Type B pancreatic cell (in vitro differentiated cells): ENCODE measurements at places on chromosomes 11 and 22.
A peak's percentile ranks its signal among the peaks of the same experiment; 100 is the strongest.

DNA sequence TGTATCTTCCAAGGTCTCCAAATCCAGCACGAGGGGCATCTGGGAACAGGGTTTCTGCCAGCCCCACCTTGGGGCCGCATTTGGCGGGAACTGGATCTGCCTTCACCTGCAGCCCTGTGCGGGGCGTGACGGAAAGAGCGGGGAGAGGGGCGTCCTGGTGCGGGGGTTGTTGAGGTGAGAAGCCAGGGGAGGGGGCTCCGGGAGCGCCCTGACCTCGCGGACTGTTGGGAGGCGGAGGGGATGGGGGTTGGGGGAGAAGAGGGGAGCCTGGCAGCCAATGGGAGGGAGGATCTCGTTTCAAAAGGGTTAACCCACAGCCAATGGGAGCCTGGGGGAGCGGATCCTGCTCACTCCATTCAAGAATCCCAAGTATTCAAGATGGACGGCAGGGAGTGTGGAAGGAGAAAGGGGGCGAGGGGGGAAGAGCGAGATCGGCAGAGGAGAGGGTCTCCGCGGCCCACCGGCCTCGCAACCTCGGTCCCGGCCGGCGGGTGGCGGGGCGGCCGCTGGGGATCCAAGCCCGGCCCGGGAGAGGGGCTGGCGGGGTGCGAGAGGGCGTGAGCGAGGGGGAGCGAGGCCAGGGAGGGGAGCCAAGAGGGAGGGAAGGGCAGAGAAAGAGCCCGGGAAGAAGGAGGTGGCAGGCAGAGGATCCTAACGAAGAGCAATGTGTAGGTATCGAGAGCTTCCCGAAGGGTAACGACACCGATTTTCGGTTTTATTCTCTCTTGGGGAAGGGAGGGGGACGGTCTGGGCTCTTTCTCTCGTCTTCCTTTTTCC lies 11.5 kb downstream of the YPEL4 start:
- peaks cover 10% of the 10 kb centered on the region for H3K36me3 ChIP-seq
- peak overlapping the region; percentile 98 for H3K27ac ChIP-seq
- H3K27me3 ChIP-seq = no peaks in the 10 kb centered on the region
- DNase-seq = peak; percentile 84

- no peak for DNase-seq
- peaks cover 18% of the 10 kb centered on the region for H3K4me1 ChIP-seq
- H3K36me3 ChIP-seq = no peaks in the 10 kb centered on the region
- H3K27me3 ChIP-seq = no peaks in the 10 kb centered on the region
- H3K27ac ChIP-seq = no peak overlapping the region
Measured at GRCh38 chr11:109788948-109789490, 304.2 kb upstream of the ZC3H12C start.

DNA sequence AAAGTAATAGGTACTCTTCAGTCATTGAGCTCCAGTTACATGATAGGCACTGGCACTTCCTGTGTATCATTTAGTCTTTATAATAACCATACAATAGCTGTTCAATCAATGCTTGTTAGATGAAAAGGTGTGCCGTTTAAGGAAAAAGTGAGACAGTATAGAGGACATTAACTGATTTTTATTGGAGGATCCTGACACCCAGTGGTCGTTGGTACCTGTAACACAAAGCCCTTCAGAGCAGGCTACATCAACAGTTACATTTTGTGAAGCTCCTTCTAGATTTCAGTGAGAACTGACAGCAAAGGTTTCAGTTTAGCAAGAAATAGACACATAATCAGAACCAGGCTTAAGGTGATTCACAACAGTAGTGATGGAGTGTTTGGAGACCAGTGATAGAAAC lies 44.2 kb downstream of the CCDC81 start:
- DNase-seq = no peak
- H3K4me3 ChIP-seq = no peak overlapping the region
- H3K4me1 ChIP-seq = no peaks in the 10 kb centered on the region
- H3K27me3 ChIP-seq = no peaks in the 10 kb centered on the region
- no peak overlapping the region for H3K27ac ChIP-seq
- no peaks in the 10 kb centered on the region for H3K36me3 ChIP-seq

DNA sequence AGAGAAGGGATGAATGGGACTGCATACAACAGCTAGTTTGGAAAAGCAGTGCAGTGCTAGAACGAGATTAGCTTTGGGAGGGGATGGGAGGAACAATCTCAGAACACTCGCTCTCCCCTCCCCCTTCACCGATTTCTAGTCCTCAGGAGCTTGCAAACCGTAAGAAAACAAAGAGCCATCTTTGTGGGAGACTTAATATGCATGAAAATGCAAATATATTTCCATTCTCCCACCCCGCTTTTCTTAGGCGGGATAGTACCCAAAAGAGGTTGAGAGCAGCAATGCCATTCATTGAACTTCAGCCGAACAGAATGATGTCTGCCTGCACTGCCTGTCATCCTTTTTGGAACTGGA lies 1.1 kb downstream of the SPINDOC start:
- H3K4me3 ChIP-seq = peak overlapping the region; percentile 91
- no peak for DNase-seq
- peaks cover 26% of the 10 kb centered on the region for H3K4me1 ChIP-seq
- peaks cover 23% of the 10 kb centered on the region for H3K36me3 ChIP-seq

- no peaks in the 10 kb centered on the region for H3K36me3 ChIP-seq
- peaks cover 25% of the 10 kb centered on the region for H3K4me1 ChIP-seq
- peak overlapping the region; percentile 80 for H3K4me3 ChIP-seq
- peaks cover 6% of the 10 kb centered on the region for H3K27me3 ChIP-seq
Measured at GRCh38 chr11:44564166-44564565, 1.3 kb upstream of the CD82 start.

DNA sequence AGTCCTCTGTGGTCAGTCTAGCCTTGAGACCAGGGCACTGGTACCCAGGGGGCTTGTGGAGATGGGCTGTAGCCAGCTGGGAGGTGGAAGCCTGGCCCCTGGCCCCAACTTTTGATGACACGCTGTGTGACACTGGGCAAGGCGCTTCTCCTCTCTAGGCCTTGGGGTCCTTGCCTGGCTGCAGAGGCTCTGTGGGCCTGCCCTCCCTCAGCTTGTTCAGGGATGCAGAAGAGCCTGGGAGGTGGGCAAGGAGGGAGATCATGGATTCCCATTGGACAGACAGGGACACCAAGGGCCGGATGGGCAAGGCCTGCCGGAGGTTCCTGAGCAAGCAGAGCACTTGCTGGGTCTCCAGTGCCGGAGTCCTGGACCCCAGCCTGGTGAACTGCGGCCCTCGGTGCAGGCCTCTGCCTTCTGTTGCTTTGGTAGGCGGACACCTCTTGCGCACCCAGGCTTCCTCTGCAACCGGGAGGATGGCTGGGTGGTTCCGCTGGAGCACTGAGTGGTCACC lies 1.3 kb upstream of the PPP2R5B start:
- H3K36me3 ChIP-seq = no peaks in the 10 kb centered on the region
- no peak for DNase-seq
- peak overlapping the region; percentile 93 for H3K4me3 ChIP-seq
- no peaks in the 10 kb centered on the region for H3K27me3 ChIP-seq

DNA sequence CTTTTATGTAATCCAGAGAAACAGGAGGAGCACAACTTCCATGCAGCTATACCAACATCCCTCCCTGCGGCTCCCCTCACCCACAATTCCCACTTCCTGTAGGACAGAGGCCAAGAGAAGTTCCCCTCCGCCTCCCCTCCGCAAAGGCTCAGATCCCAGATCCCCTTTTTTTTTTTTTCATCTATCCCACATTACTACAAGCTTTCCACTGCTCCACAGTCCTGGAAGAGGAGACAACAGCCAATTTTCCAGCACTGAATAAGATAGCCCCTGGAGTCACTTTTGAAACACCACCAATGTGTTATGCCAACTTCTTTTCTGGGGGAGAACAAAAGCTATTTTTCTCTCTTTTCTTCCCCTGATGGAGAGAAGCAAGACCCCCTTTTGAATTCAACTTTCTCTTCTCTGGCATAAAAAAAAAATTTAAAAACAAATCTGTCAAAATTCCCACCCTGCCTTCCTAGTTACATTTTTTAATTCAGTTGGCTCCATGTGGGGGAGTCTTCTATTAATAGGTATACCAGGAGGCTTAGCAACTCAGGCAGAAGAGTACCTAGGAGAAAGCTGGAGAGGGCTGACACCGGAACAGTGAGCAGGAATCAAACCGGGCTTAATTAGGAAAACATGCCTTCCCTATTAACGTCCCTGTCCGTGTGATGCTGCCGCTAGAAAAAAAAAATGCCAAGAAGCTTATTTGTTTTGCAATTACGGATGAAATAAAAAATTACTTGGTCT lies 543.4 kb downstream of the BUD13 start:
- H3K4me1 ChIP-seq = peaks cover 39% of the 10 kb centered on the region
- no peak overlapping the region for H3K27ac ChIP-seq
- no peaks in the 10 kb centered on the region for H3K36me3 ChIP-seq
- peaks cover 3% of the 10 kb centered on the region for H3K27me3 ChIP-seq
- no peak overlapping the region for H3K4me3 ChIP-seq
